ENCODE measurements at places on chromosomes 7 and 10.

GRCh38 chr7:151756076-151756731 lies 120.7 kb downstream of the PRKAG2 start:
- DNase-seq, result peak; percentile 83

DNA sequence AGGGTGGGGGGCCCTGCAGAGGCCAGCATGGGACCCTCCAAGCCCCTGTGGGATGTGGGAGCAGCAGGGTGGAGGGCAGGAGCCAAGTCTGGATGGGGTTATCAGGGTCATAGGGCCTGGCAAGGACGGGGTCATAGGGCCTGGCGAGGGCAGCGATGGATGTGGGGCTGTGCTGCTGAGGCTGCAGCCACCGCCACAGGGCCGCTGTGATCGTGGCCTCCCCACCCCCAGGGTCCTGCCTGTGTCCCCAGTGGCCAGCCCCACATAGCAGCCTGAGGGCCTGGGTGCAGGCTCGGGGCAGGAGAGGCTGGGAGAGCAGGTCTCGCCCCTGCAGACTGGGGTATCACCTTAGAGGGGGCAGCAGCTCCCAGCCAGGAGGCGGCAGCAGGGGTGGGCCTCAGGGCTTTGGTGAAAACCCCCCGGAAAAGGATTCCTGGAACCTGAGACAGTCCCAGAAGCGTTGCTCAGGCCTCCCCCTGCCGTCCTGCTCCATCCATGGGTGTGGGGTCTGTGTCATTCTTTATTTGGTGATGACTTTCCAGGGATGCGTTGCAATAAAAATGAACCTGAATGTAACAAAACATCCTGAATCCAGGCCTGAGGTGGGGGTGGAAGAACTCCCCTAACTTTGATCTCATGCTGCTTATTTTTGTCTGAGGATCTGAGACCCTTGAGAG lies 107.3 kb upstream of the SHH start:
- no peak for DNase-seq

DNA sequence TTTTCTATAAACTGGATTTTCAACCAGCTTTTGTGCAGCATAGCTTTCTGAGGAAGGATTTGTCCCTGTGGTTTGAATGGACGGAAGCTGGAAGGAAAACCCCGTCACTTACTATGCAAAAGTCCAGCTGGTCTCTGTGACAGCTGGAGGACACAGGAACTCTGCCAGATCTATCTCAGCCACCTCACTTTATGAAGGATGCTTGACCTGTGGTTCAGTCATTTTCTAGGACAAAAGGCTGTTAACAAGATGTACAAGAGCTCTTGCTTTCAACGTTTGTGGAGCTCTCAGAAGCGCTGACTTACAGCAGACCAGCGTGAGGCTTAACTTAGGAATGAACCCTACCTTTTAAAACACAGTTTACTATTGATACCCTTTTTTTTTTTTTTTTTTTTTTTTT lies 90.8 kb downstream of the CREM start:
- DNase-seq, result no peak

DNA sequence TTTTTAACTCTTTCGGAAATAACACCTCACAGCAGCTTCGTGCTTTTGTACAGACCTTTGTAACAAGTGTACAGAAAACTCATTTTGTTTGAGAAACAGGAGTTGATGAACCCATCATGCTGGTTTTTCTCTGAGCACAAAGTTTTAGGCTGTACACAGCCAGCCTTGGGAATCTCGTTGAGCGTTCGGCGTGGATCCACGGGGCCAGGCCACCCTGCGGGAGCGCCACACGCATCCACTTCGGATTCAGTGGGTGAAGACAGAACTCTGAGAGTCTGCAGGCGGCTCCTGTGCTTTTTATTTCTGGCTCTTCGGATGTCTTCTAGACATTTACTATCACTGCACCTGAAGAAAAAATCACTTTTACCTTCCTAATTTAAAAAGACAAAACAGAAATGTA lies 131.2 kb downstream of the SMURF1 start:
- DNase-seq, result no peak

DNA sequence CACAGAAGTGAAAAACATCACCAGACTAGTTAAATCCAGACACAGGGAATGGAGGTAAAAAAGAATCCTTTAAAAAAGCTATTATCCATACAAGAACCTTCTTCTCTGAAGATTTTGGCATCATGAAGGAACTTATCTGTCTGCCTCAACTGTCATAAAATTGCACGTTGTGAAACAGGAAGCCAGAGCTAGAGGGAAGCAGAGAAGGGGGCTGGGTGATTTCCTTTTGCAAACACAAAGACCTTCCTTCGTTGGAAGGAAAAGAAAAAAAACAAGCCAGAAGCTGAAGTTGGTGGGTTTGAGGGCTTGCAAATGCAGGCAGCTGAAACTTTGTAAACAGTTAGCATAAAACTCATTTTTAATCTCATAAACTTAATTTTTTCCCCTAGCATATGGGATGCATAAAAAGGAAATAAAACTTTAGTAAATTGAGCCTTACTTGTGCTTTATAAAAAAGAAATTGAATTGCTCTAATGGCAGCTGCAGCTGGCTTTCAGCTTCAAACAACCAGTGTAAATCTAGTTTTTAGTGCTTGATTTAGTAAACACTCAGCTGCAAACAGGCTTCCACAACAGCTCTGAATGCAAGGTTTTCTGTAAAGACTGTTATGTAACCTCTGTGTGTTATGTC lies 101.6 kb downstream of the OTUD1 start:
- DNase-seq, result no peak

DNA sequence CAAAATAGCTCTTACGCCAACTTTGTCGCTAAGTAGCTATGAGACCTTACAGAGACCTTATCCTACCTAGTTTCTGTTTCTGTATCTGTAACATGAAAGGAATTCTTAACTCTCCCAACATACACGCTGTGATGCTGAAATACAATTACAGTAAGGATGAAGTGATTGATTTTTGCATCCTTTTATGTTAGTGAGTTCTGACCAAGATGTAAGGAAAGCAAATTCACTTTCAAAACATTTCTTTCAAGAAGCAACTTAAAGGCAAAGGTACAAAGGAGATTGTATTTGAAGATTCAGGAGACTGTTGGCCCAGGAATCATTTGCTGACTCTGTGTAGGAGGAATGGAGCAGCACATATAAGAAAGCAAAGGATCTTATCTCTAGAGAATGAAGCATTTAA lies 7.1 kb upstream of the ANK3 start:
- DNase-seq, result no peak

GRCh38 chr7:6153646-6154541 lies 118.5 kb downstream of the CYTH3 start:
- DNase-seq, result no peak

DNA sequence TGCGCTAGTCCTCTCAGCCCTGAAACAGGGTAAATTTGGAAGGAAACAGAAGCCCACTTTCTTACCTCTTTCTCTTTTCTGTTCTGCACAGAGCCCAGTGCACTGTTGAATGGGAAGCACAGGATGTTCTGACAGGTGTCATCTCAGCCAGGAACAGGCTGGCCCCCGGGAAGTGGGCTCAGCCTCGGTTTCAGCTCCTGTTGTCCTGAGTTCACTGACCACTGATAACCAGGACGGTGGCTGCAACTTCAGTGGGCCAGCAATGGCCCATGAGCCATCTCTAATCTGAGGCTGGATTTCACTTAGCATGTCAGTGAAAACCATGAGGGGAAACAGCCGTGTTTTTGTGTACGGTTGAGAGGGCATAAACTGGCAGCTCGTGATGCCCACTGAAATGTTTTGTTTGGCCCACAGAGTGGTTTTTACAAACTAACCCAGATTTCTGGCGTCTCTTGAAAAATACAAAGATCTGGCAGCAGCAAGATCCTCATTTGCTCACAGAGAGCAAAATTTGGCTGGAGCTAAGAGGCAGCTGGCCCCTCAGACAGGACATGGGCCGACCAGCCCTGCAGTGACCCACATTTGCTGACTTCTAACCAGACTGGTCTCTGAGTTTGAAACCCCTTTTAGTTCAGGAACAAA lies 455.9 kb downstream of the PAXIP1 start:
- DNase-seq, result no peak

Data from activated CD4-positive, alpha-beta T cell treated with anti-CD3 and anti-CD28 coated beads, Interleukin-2, amount 50 U/mL, for 16 hours (primary cell).